ENCODE measurements at places on chromosomes 7 and 10.

- peak; percentile 74 for DNase-seq
Observed at GRCh38 chr10:123967626-123968243, 76.1 kb upstream of the CPXM2 start.

DNA sequence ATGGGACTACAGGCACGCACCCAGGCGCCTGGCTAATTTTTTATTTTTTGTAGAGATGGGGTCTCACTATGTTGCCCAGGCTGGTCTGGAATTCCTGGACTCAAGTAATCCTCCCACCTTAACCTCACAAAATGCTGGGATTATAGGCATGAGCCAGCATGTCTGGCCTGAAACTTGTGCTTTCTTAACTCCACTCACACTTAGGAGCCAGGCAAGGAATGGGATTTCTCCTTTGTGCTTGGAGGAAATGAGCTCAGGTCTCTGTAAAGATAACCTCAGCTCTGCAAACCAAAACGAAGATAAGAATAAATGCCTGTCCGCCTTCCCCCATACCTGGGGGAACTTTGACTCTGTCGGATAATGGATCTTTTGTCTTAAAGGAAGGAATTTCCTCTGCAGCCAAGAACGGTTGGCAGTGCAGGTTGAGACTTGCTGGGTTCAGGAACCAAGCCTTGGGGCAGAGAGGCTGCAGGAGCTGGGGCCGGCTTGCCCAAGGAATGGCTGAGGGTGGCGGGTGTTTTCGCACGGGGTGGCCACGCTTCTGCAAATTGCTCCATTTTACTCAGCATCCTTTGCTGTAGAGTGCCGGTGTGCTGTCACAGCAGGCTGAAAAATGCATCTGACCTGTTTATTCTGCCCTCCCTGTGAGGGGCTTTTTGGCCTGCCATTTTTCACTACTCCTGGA lies 174.2 kb downstream of the KIAA1217 start:
- no peak for DNase-seq

- no peak for DNase-seq
Observed at GRCh38 chr7:134343796-134344195, 27.1 kb upstream of the SLC35B4 start.

DNA sequence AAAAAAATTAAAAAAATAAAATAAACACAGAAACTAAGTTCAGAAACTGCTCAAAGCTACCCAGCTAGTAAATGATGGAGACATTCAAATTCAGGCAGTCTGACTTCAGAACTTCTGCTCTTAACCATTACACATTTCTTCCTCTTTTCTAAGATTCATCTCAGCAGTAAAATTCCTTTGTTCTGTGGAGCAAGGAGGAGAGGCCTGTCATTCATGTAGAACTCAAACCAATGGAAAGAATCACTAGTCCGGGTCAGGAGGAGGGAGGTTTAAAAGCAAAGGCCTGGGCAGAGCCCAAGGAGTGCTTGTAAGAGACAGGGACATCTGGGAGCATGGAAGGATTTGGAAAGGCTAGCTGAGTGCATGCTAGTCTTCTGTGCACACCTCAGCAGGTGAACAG lies 37.9 kb upstream of the DNAJB12 start:
- no peak for DNase-seq

GRCh38 chr10:43065234-43065633 lies 11.6 kb upstream of the RET start:
- no peak for DNase-seq

- DNase-seq, result no peak
Observed at GRCh38 chr10:8815969-8816368, 761.5 kb downstream of the GATA3 start.

DNA sequence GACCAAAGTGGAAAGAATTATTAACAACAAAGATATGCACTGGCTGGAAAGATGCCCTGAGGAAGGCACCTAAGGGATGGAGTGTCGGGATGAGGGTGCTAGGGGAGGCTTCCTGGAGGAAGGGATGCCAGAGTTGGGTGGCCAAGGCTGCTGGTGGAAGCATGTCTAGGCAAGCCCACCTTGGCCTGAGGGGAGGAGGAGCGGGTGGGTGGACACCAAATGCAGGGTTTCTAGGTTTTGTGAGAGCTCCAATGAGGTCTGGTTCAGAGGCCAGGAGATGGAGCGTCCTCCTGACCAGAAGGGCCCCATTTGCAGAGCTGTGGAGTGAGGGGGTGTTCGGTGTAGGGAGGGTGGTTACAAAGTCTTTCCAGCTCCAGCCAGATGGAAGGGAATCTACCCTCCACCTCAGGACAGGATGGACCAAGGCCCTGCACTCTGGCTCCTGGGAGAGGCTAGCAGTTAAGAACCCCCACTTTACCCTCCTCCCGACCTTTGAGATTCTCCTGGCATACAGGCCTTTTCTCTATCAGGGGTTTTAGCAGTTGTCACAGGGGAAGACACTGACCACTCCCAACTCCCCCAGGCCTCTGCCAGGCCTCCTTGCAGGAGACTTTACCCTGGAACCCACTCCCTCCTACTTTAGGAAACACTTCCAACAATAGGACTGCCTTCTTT lies 3.0 kb upstream of the DDIT4 start:
- no peak for DNase-seq

- DNase-seq, result peak; percentile 31
Observed at GRCh38 chr7:7772397-7772821, 54.0 kb upstream of the RPA3 start.

GRCh38 chr10:99674762-99675161 lies 15.5 kb downstream of the ENTPD7 start:
- DNase-seq, result no peak

GRCh38 chr10:102324061-102324460 lies 71.4 kb upstream of the NFKB2 start:
- DNase-seq, result no peak

GRCh38 chr10:103144041-103144440 lies 49.0 kb downstream of the NT5C2 start:
- DNase-seq, result no peak

- no peak for DNase-seq
Observed at GRCh38 chr7:24702755-24703154, 54.5 kb downstream of the GSDME start.

GRCh38 chr7:125670926-125671572 lies 741.4 kb upstream of the POT1 start:
- no peak for DNase-seq

GRCh38 chr7:123275036-123275753 lies 75.4 kb upstream of the SLC13A1 start:
- DNase-seq, result no peak

DNA sequence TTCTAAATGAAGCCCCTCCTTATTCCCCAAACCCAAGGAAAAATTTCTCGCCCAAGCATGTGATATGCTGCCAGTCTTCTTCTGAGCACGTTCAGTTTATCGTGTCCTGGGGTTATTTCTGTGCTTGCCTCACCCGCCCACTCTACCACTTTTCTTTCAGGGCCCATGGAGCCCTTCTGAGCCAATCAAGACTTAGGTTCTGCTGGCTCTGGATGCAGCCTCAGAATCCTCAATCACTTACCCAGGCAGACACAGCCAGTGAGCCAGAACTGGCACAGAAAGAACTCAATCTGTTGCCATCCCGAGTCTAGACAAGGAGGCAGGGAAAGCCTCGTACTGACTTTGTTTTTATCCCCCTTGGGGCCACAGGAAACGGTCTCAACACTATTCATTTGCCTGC lies 34.2 kb upstream of the C10orf90 start:
- no peak for DNase-seq

DNA sequence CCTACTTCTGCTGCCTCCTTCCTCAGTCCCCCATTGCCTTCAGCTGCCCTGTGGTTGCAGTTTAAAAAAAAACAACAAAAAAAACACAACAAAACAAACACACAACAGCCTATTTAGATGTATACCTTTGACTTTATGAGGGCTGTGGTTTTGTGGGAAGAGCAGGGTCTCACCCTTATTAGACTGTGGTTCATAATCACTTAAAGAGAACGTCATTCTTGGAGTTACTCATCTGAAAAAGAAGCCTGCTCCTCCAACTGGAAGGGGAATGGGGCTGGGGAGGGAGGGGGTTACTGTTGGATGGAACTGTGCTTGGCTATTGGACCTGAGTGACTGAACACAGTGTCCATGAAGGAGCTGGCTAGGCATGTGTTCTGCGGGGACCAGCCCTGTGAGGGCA lies 48.1 kb downstream of the SDK1 start:
- DNase-seq, result no peak

DNA sequence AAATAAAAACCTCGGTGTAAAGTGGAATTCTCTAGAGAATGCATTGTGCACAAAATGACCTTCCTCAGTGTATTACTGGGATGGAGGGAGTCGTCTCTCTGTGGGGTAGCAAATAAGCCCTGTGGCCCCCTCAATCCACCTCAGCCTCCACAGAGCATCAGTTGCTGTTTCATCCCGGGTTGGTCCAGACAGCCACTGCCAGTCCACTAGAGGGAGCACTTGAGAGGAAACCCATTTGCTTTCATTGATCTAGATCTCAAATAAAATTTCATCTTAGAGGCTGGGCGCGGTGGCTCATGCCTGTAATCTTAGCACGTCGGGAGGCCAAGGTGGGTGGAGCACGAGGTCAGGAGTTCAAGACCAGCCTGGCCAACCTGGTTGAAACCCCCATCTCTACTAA lies 1128.7 kb downstream of the CNTNAP2 start:
- peak; percentile 11 for DNase-seq

DNA sequence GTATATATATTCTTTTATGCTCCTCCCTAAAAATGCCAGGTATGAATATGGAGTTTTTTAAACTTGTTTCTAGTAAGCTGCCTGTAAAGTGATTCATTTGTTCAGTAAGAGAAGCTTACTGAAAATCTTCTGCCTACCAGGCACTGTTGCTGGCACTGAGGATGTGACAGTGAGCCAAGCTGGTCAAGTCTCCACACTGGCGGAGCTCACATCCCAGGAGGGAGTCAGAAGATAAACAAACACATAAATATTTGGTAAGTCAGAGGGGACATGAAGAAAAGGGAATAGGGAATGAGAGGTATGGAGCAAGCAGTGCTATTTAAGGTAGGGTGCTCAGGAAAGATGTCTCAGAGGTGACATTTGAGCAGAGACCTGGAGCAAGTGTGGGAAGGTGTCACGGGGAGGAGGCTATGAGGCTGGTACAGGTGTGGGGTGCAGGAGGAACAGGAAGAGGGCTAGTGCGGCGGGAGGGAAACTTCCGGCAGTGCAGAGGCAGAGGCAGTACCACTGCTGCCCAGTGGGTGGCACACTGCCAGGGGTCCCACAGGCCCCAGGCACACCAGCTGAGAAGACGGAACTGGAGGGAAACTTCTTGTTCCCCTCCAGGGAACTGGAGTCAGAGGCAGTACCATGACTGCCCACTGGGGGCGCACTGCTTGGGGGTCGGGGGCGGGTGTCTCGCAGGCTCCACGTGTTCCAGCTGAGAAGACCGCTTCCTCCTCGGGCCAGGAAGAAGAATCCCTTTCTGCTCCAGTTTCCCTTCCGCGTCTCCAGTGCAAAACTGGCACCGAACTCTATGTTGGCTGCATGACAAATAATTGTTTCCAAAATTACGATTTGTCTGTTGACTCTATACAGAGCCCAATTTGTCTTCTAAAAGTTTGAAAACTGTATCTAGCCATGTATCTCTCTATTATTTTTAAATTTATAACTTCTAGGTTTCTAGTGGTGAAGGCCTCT lies 161.0 kb downstream of the TEX36 start:
- DNase-seq, result peak; percentile 64

GRCh38 chr10:132385389-132385667 lies 11.7 kb upstream of the PWWP2B start:
- DNase-seq, result no peak

DNA sequence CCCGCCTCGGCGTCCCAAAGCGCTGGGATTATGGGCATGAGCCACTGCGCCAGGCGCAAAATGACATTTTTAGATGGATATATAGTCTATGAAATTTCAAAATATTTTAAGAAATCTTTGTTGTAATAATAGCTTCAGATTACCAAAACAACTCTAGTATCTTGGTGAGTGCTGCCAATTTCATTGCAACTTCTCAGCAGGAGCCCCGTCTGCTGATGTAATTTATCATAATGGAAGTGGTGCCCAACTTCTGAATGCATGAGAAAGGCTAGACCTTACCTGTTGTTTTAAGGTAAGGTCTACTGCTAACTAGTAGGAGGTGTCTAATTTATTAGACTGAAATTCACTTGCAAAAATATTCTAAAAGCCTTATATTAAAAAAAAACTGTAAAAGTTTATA lies 20.0 kb downstream of the PDSS1 start:
- no peak for DNase-seq

DNA sequence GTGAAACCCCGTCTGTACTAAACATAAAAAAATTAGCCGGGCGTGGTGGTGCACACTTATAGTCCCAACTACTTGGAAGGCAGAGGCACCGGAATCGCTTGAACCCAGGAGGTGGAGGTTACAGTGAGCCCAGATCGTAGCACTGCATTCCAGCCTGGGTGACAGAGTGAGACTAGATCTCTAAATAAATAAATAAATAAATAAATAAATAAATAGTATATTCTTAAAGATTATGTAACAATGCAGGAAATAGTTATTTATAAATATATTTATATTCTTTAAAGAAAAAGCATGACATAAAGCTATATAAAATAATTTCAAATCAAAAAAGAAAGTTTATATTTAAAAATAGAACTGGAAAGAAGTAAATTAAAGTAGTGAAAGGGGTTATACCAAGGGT lies 76.4 kb downstream of the MBL2 start:
- DNase-seq, result no peak

GRCh38 chr7:49885593-49886285 lies 112.3 kb downstream of the VWC2 start:
- DNase-seq, result no peak

DNA sequence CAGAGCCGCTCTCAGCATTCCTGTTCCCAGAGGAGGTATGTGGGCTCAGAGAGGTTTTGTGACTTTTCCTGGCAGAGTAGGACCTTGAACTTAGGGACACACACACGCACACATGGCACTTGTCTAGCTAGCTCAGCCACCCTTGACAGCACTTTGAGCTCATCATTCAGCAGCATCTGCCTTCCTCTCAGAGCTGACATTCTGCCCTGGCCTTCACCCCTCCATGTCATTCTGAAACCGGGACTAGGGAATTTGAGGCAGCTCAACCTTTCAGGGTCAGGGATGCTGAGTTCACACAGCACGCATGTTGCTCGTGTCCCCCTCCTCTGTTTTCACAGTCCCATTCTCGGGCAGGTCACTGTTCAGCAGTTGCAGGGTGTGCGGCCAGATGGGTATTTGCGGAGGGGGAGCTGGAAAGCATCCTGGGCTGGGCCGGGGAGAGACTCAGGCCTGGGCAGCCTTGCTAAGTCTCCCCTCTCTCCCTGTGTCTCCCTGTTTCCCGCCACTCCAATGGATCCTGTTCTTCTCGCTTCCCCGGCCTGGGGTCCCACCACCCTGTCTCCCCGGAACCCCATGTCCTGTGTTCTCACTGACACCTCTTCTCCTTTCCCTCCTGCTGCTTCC lies 78.0 kb downstream of the COL13A1 start:
- DNase-seq, result no peak

All from germinal center (tissue), 1 donor.